ENCODE measurements at places on chromosomes 6 and 20.

DNA sequence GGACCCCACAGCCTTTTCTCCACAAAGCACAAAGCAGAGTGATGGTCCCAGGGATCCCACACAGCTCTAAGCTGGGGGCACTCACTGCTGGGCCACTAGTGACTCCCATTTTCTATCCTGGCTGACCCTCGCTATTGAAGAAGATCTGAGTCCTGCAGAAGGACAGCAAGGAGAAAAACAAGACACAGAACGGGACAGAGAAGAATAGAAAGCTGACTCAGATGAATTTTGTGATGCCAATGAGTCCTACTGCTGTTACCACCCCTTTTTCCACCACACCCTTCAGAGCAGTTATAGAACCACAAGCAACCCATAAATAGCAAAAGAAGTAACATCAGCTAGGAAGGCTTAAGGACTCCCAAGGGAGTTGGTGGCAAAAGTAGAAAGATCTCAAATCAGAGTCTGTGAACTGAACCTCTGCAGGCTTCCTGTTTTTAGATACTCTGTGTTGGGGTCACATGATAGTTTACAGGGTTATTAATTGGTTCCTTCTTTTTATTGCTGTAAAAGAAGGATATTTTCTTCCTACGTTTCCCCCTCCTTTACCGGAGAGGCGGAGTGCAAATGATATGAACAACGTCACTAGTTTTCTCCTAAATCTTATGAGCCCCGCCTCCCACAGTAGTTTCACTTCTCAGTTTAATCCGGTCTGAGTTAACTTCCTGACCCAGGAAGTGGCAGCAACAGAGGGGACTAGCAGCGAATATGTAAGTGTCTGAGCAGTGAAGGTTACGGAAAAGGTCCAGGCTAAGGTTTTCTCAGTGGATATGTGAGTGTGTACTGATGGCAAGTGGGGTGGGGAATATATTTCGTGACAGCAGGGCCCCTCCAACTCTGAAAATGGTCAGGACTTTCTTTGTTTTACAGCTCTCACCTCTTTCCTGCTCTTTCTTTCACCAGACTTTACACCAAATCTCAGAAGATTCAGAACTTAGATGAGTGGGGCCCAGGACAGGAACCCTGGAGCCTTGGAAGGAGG lies at the start of gene TRIM38:
TSS of gene TRIM38 (plus strand) at position 654 of the 979 bp plus-strand sequence. CDS start 3,721 bp downstream, outside the sequence.
- DNase-seq: no peak

DNA sequence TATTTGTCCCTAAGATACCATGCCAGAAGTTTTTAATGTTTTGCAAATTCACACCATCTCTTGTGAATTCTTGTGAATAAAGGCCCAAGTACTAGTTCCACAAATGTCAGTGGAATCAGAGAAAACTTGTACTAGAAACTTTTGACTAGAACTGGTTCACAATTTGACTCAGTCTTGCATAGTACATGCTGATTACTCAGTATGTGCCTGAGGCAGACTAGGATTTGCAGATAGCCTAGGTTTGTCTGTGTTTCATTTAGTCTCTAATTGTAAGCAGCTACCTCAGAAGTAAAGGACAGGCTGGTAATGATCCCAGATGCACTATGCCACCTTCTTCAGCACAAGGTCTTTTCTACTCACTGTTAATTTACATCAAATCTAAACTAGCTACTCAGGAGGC lies 34.2 kb upstream of the GSTA4 start:
- DNase-seq: no peak

GRCh38 chr6:20716865-20717264 lies 182.6 kb downstream of the CDKAL1 start:
- DNase-seq: no peak

DNA sequence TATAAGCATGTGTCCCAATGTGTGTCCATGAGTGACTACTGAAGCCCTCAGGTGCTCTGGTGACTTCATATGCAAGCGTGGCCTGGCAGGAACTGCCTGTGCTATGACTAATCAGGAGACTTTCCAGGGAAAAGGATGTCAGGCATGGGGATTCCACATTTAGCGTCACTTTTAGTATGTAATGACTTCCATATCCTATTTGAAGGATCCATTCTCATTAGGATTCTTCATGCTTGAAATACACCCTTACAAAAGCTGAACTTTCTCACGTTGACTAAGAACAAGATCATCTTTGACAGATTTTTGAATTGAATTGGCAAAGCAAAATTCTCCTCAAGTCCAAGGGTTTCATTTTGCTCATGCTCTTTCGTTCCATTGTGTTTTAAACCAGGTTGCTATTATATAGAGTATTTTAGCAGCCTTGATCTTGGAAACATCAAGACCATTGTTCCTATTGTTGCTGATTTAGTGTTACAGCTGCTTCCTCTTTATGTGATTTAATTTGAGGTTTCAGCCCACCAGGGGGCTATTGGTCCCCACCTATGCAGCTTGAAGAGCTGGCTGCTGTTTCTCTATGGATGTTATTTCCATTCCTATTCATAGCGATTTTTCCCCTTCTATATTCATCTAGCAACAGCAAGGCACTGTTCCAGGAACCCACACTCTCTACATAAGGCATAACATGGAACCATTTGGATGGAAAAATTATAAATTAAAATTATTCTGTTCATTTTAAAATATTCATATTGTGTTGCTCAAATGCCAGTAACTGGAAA lies 418.6 kb downstream of the CDKAL1 start:
- DNase-seq: no peak

DNA sequence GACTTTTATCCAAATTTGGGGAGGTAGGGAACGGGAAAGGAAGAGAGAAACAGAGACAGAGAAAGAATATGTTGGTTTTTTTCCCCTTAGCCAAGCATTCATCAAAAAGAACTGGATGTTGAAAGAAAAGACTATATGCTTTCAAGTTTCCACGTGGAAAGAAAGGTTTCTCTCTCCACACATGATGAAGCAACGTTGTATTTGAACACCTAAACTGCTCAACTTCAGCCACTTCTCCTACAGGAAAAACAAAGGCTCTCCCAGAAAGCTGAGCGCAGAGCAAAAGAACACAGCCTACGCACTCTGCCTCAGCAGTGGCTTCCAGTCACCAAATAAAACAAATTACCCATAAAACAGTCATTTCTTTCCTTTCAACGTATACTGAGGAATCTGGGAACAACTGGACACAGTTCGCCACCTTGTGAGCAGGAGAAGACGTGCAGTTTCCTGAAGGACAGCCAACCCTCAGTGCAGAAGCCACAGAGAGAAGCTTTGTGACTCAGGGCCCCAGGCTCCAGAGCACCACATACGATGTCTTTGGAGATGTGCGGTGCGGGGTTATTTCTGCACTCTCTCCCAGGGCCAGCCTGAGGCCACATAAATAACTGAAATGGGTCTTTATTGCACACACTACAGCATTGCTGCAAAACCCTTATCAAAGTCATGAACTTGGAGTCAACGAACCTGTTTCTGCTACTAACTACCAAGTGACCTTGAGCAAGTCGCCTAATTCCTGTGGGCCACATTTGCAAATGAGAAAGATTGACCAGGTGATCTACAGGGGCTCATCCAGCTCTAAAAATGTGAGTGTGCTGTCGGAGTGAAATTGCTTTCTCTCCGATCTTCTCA lies 10.1 kb downstream of the IL17F start:
- DNase-seq: no peak

- DNase-seq: no peak
Observed at GRCh38 chr20:60113771-60114170, 155.5 kb downstream of the CDH26 start.

- DNase-seq: no peak
Observed at GRCh38 chr6:56361812-56362211, 114.4 kb upstream of the COL21A1 start.

- no peak for DNase-seq
Observed at GRCh38 chr20:24622856-24623255, 153.4 kb downstream of the SYNDIG1 start.

GRCh38 chr6:125640441-125641150 lies 108.8 kb upstream of the HEY2 start:
- no peak for DNase-seq

DNA sequence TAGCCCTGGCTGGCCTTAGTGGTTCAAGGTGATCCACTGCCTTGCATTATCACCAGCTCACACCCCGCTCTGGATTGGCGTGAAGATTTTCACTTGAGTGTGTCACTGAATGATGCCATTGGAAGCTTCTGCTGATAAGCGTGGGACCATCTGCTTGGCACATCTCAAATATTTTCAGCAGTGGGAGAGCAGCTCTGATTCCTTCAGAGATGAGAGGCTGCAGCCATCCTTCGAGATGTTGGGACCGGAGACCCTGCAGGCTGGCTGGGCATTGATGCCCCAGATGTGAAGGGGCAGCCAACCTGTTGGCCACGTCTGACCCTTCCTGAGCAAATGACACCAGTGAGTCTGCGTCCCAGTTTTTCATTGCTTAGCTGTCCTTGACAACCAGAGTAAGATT lies at the start of gene MAS1:
TSS of gene MAS1 (plus strand) at position 197 of the 400 bp plus-strand sequence. CDS start 15,968 bp downstream, outside the sequence.
- no peak for DNase-seq

- no peak for DNase-seq
Observed at GRCh38 chr20:9204979-9205378, 136.1 kb downstream of the PLCB4 start.

DNA sequence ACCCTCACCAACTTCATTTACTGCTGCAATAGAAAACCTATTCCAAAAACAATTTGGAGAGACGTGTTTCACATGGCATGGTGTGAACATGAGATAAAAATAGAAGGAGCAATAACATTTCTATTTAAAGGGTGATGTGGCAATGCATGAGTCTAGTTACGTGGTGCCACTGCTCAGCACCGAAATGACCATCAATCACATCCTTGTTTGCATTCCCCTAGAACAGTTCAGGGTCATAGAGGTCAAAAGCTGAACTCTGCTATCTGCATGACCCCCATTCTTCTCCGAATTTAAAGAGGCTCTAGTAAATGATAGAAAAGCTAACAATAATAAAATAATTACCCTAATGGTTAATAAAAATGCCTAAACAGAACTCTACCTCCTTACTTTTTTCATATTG lies 29.5 kb downstream of the ROS1 start:
- no peak for DNase-seq

DNA sequence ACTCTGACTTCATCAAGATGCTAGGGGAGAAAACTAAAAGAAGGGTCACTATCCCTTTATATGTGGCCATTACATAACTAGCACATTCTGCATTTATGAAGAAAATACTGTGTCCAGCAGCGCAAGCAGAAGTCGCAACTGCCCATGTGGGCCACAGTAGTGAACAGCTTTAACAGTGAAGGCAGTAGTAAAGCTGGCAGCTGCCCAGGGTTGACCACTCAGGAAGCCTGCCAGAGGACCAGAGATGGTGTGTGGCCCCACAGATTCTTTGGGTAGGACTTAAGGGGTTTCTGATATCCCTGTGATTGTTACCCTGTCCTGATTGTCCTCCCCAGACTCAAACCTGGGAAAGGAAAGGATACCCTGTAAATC lies 88.3 kb upstream of the NT5E start:
- no peak for DNase-seq

DNA sequence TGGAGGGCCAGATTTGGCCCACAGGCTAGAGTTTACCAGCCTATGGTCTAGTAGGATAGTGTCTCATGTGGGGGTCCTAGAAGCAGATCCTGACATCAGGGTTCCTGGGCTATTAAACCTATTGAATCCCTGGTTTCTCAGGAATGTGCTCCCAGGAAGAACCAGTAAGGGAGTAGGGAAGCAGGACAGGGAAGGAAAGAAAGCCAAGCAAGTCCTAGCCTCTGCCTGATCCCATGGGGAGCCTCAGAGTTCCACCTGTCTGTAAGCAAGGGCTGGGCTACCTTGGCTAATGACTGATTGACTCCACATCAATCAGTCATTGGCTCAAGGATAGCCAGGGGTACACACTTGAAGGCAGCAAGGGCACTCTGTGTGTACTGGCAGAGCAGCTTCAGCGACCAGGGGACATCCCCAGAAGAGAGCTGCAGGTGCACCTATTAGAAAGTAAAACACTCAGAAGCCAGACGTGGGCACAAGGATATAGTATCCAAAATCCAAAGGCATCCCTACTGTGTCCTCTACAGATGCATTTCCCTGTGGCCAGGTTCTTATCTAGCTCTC lies 309.5 kb downstream of the TSHZ2 start:
- no peak for DNase-seq

DNA sequence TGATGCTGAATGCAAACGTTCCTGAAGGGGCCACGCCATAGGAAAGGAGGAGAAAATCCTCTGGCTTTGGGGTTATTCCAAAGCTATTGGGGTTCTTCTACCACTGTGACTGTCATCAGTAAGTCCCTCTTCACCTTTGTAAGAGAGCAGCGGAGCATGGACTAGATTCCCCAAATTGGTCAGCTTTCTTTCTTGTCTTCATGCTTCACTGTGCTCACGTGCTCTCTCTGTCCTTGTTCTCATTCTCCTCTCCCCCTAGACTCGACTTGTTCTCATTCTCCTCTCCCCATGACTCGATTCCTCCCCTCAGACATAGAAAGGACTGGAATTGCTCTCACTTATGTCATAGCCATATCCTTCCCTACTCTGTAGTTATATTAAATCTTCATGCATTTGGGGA lies 54.8 kb upstream of the ADGRG6 start:
- no peak for DNase-seq

DNA sequence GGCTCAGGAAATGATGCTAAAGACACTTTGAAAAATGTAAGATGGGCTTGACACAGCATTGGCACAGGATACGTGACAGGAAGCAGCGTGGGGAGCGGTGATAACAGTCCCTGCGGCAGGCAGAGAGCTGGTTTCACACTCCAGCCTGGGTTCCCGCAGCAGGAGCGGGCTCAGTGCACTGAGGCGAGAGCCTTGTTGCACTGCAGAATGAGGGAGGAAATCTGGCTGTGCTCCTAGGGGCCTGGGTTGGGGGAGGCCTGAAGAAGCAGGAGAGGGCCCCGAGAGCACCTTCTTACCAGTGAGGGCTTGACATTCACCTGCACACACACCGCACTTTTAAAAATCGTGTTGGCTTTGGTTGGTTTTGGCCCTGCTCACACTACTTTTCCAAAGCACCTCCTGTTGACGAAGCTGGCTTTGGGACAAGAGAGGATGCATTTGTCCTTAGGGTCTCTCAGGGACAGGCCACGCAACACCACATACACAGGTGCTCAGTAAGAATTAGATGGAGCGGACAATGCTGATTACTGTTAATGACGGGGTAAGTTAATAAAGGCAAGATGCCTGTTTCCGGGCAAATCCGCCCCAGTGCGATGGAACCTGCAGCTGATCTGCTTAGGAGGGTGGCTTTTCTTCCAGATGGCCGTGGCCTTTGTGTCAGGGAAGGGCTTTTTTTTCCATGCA lies 49.4 kb upstream of the ARMC2 start:
- DNase-seq: peak; percentile 7

- no peak for DNase-seq
Observed at GRCh38 chr6:148446681-148447080, 104.0 kb downstream of the SASH1 start.

GRCh38 chr6:79413562-79414002 lies 123.6 kb downstream of the LCA5 start:
- no peak for DNase-seq

DNA sequence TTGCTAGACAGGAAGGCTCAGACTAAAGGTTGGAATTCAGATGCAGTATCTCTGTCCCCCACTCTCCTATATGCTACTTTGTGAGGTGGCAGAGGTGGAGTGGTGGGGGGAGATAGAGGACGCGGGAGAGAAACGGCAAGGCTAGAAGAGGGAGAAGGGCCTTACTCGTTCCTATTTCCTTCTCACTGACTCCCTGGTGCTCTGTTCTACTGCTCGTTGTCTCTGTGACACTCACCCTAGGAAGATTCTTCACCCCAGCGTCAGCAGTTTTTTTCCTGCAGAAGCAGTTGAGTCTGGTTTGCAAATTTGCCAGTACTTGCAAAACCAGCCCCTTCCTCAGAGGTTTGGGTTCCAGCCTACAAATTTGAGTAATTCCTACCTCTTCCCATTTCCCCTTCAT lies 801.1 kb upstream of the SLC35B3 start:
- DNase-seq: no peak

- DNase-seq: no peak
Observed at GRCh38 chr6:152360034-152360433, 277.1 kb downstream of the SYNE1 start.
